Fibroblast of skin of left biceps (primary cell): ENCODE measurements at places on chromosomes 11 and 22.
A peak's percentile ranks its signal among the peaks of the same experiment; 100 is the strongest.

DNA sequence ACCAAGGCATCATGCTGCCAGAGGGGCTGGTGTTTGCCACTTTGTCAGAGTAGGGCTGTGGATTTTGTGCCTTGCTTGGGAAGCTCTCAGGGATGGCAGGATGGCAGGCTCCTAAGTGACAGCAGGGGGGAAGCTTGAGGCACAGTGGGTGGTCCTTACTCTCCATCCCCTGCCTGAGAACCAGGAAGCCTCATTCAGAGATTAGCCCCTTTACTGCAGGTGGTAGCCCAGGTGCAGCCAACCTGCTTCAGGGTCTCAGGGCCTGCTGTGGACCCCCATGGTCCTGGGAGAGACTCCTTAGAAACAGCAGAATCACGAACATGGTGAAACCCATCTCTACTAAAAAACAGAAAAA lies 8.9 kb upstream of the ST3GAL4 start:
- DNase-seq = no peak

DNA sequence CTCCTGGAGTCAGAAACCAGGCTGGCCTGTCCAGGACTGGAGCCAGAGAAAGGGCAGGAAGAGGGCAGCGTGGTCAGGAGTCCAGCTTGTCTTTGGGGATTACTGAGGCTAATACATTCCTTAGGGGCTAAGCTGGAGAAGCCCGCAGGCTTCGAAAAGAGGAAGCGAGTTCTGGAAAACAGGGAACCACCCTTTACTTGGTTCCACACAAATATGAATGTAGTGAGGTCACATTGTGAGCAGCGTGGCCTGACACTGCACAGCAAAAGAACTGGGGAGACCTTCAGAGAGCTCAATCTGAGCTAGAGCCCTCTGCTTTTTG lies 132.3 kb downstream of the CEP164 start:
- DNase-seq = no peak

GRCh38 chr11:69904974-69905535 lies 85.8 kb upstream of the FGF3 start:
- no peak for DNase-seq

DNA sequence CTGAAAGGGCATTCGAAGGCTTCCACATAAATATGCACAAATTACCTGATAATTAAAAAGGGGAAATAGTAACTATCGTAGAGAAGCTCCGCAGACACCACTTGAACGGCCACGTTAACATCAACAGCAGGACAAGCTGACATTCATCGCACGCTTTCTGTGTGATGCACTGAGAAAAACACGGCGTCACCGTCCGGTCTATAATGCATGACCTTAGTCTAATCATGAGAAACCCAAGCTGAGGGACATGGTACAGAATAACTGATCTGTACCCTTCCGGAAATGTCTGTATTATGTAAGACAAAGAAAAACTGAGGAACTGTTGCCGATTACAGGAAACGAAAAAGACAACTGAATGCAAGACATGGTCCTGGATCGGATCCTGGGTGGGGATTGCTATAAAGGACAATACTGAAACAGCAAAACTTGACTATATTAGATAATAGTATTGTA lies 678 bp upstream of the RANGAP1 start:
- DNase-seq = no peak

GRCh38 chr11:45092404-45092785 lies 54.0 kb upstream of the PRDM11 start:
- no peak for DNase-seq

DNA sequence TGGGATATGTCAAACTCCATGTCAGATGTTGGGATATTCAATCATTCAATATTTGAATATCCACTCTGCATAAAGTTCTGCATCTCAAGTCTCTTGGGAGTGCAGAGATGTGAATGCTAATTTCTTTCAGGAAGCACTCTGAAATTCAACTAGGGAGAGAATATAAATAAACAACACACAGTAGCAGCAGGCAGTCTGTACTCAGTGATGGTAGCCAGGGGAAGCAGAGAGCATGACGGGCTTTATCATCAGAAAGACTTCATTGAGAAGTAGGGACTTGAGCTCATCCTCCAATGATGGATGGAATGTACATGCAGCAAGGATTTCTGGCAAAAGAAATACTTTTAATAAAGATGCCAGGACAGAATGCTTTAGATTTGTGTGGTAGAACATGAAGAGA lies 9.8 kb upstream of the TEAD1 start:
- DNase-seq = no peak

GRCh38 chr11:47857892-47858543 lies 9.9 kb upstream of the NUP160 start:
- no peak for DNase-seq

- no peak for DNase-seq
These were observed 100.7 kb upstream of the BIRC3 start for GRCh38 chr11:102216433-102217075.

- no peak for DNase-seq
These were observed 1354.4 kb downstream of the LRRC4C start for GRCh38 chr11:40104941-40105550.

DNA sequence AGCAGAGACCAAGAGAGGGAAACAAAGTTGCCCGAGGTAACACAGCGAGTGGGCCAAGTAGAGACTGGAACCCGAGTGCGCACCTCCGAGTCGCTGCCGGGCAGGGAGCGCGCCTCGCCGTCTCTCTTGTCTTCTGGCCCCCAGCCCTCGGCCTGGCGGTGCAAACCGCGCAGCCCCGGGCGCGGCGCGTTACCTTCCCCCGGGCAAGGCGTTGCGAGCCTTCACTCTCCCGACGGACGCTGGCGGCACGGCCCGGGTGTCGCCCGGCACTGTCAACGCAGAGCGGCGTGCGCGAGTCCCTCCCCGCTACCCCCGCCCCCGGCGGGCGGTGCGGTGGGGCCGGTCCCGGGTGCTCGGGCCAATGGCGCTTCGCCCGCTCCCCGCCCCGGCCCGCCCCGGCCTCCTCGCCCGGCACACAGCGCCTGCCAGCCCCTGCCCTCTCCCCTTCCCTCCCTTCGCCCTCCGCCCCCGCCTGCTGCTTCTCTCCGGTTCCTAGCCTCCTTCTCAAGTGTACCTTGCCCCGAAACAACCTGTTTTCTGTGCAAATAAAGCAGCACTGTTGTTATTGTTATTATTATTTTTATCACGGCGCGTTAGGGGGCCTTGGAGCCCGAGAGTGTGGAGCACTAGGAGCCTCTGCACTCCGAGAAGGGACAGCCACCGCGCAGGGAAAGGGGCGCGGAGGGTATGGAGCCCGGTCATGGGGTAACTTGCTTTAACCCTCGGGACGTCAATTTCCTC lies at the start of gene SYTL2:
Gene SYTL2 (minus strand): TSS at position 271 of the 741 bp plus-strand sequence. CDS start 53,416 bp downstream, outside the sequence.
- no peak for DNase-seq

GRCh38 chr22:20444325-20444724 lies 6.7 kb upstream of the SCARF2 start:
- DNase-seq = no peak

DNA sequence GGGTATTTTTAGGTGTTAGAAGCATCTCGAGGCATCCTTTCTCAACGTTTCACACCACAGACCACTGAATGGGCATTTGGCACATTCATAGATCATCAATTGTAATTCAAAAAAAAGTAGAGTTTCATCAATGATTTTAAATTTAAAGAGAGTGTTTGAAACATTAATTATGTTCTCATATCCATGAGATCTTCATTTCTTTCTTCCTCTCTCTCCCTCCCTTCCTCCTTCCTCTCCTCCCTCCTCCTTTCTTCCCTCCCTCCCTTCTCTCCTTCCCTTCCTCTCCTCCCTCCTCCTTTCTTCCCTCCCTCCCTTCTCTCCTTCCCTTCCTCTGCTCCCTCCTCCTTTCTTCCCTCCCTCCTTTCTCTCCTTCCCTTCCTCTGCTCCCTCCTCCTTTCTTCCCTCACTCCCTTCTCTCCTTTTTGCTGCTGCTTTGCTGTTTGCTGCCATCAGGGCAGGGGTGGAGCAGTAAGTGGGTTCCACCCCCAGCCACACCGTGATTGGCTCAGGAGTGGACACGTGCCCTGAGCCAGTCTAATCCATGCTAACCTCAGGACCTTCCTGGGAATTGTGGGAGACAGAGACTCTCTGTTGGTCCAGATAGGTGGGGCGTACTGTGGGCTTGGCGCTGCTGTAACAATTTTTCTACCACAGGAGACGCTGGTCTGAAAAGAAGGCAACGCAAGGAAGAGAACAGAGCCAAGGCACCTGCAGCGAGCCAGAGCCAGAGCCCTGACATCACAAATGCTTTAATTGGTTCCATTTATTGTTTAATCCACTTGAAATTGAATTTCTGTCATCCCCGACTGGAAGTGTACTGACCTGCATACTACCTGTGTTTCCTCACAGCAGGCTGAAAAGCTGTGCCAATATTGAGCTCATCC lies 33.7 kb upstream of the APOBEC3A start:
- peak; percentile 43 for DNase-seq

- peak; percentile 35 for DNase-seq
These were observed 3.5 kb upstream of the LARGE1 start for GRCh38 chr22:33923660-33924246.

GRCh38 chr22:32216911-32217310 lies 12.0 kb upstream of the RFPL2 start:
- no peak for DNase-seq

GRCh38 chr22:49954991-49955580 lies 5.5 kb upstream of the PIM3 start:
- DNase-seq = no peak

DNA sequence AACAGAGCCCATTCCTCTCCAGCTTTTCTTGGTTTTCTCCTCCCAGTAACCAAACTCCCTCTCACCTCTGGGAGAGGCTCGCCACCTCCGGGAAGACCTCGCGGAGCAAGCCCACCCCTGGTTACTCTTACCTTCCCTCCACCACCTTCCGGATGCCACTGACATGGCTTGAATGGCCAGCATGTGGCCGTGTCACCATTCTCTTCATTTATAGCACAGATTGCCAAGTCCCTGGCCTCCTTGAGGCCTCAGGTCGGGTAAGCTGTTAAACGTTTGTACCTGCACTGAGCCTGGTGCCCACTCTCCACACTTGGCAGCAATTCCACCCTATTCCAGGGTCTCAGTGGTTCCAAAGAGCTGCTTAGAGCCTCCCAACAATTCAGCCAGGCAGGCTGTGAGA lies 8.0 kb upstream of the FXYD2 start:
- DNase-seq = no peak

DNA sequence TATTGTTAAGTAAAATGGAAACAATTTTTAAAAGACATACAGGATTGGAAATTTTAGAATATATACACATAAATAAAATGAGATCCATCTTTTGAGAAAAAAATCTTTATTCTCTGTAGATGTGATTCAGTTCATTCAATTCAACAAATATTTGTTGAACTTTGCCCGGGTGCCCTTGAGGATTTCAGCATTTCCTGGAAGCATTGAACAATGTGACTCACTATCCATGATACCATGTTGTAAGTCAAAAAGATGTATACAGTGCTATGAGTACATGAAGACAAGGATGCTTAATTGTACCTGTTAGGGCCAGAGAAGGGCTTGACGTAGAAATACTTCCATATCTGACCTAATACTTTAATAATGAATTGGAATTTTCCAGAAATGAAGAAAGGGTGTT lies 353.7 kb downstream of the METTL15 start:
- no peak for DNase-seq

- DNase-seq = no peak
These were observed 285.9 kb downstream of the NTM start for GRCh38 chr11:131656179-131656838.

DNA sequence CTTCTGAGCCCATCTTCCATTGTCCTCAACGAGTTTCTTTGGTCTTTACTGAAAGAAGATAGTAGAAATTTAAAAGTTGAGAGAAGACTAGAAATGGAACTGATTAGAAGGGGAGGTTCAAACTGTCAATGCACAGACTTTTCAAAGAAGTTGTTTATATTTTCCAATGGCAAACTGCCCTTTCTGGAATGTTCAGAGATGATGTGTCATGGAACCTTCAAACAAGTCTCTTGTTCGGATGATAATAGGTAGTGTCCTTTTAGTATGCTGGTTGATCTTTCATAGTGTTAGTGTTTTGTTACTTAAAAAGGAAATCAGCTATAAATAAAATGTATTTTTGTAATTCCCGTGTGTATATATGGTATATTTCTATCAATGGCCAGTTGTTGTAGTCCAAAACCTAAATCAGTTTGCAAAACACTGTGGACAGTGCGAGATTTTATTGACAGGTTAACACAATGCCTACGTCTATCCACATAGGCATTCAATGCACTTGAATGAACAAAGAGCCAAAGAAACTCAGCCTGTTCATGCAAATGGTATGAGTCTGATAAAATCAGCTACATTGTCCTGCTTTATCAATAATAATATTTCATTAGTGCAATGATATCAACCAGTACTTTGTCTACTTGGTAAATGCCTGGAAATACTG lies 30.9 kb downstream of the C11orf91 start:
- DNase-seq = no peak

GRCh38 chr22:46614025-46614931 lies 5.9 kb upstream of the GRAMD4 start:
- DNase-seq = no peak

GRCh38 chr11:129374081-129374992 lies 1.3 kb upstream of the BARX2 start:
- no peak for DNase-seq

GRCh38 chr22:36926721-36927435 lies 13.4 kb downstream of the CSF2RB start:
- no peak for DNase-seq

DNA sequence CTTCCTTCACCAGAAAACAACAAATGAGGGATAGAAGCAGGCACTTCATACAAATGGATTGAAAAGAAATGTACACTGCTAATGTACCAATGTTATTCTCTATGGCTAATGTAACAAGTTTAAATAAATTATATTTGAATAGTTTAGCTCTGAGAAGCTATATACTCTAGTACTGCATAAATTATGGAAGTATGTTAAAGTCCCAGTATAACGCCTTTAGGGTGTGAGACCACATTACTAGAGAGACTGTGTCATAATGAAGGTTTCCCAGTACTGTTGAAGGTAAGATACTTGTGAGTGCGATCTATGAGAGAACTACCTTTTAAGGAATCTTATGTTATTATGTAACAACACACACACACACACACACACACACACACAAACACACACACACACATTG lies 39.8 kb upstream of the GAB2 start:
- DNase-seq = no peak
